ENCODE measurements at places on chromosomes 7 and 10. TPM values are rescaled to one million over a fixed set of nuclear protein-coding genes. Genes with fewer than 3 reads are reported as not detected.

UCMA gene
- total RNA-seq, result not detected

DNA sequence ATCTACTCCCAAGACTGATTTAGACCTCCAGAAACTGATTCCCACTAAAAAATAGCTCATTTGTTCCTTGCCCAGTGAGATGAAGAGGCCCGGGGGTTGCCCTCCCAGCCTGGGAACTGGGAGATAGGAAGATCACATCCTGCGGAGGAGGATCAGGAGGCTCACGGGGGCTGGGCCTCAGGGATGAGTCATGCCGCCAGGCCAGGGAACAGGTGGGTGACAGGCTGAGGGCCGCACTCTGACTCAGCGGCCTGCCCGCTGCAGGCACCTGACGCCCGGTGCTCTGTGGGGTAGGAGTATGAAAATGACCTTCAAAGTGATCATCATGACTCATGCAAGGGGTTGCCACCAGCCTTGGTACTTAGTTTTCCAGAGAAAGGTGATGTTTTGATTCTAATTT is 104.5 kb upstream of the ZPBP start:
- DNase-seq, result no peak

PLXDC2 gene
- 107 TPM for total RNA-seq

GRCh38 chr7:39827571-39827970 is 122.5 kb upstream of the CDK13 start:
- DNase-seq, result no peak

DNA sequence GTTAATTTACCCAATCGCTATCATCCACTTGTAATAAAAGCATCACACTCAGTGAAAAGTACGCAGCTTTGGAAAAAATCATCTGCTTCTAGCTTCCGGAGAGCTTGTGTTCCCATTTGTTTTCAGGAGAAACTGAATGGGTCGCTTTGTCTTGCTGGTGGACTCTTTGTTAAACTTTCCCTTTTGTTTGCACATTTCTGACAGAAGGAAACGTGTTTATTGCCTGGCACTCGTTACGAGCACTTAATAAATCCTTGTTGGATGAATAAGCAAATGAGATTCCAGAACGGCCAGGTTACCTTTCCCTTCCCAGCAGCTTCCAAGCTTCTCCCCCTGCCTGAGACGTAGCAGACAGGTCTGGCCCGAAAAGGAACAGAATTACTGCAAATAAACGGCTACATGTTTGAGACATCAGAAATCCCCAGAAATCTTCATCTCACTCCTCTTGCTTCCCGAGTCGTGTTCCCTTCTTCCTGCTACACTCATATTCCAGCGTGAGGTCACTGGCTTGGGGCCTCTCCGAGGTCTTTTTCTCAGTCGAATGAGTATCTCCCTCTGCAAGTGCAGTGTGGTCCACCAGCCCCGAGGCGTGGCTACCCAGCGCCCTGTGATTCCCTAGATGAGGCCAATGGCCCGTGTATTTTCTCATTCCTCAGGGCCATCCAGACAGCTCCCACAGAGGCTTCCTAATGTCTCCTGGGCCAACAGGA is 167.2 kb downstream of the FRMD4A start:
- DNase-seq, result no peak

FFAR4 gene
- total RNA-seq, result 2.1 TPM

DNA sequence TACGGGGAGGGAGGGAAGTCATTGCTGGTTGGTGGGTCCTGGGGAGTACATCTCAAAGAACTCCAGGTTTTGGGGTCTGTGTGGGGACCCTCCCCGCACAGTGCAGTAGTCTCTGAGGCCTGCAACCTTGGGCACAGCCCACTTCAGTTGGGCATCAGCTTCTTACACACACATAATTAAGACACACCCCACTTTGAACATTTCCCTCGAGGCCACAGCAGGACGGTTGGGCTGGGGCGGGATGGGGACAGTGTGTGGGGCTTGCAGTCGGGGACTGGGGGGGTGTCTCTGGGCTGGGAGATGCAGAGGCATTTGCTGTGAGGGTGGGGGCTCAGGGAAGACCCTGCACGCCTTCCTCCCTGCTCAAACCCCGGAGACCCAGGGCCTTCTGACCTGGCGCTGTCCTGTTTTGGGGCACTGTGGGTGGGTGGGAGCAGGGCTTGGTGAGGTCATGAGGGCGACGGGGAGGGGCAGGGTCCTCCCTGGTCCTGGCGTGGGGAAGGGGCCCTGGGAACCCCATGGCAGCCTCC is 1.3 kb downstream of the LFNG start:
- DNase-seq, result no peak

- DNase-seq, result no peak
These were observed 85.1 kb downstream of the SUGCT start for GRCh38 chr7:40219917-40220316.

GRCh38 chr10:131743190-131744151 is 157.3 kb upstream of the PPP2R2D start:
- DNase-seq, result no peak

GIMAP5 gene
- total RNA-seq, result 37.8 TPM

AP3M1 gene
- 37.5 TPM for total RNA-seq

- no peak for DNase-seq
These were observed 10.2 kb downstream of the HIPK2 start for GRCh38 chr7:139767561-139767982.

HOXA9 gene
- 1.4 TPM for total RNA-seq

CALML5 gene
- total RNA-seq, result not detected

DNA sequence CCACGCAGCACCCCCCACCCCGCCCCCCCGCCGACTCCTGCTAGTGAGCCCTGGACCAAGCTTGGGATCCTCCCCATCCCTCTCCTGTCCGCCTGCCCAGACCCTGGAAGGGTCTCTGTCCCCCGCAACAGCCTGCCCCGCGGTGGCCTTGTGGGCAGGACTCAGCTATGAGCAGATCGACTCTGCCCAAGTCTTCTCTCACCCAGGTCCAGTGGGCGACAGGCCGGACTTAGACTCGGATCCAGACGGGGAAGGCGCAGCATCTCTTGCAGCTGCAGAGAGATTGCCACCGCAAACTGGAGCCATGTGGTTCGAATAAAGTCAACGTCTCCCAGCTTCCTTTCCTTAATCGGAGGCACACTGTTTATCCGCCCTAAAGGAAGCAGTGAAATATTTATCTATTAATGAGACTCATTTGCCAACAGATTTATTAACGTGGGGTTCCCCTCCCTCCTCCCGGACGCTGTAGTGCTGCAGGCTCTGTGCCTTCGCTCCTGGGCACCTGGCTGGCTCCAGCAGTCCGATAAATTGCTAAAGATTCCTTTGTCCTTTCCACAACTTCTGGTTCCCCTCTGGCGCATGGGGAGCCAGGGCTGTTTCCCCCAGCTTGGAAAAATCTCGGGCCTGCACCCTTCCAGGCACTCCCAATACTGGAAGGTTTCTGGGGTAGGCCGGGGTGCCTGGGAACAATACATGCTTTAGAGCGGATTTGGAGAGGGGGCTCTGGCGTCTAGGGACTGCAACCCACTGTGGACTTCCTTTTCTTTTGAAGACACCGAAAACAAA is 634 bp upstream of the HOXA7 start:
- peak; percentile 31 for DNase-seq

DNA sequence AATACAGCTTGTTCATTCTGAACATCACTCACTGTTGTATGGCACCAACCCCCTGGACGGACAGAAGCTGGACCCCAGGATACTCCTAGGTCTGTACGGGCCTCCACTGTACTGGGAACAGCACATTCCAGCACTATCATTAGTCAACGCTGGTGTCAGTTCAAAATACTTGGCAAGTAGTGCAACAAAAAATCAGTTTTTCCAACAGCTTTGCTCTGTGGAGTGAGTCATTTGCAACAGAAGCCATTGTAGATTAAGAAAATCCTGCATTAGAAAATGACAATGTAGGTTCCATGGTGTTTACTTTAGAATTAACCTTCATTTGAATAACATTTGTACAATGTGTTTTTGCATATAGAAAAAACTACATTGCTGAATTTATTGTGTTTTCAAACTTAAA is 266.6 kb downstream of the HDAC9 start:
- no peak for DNase-seq

DNA sequence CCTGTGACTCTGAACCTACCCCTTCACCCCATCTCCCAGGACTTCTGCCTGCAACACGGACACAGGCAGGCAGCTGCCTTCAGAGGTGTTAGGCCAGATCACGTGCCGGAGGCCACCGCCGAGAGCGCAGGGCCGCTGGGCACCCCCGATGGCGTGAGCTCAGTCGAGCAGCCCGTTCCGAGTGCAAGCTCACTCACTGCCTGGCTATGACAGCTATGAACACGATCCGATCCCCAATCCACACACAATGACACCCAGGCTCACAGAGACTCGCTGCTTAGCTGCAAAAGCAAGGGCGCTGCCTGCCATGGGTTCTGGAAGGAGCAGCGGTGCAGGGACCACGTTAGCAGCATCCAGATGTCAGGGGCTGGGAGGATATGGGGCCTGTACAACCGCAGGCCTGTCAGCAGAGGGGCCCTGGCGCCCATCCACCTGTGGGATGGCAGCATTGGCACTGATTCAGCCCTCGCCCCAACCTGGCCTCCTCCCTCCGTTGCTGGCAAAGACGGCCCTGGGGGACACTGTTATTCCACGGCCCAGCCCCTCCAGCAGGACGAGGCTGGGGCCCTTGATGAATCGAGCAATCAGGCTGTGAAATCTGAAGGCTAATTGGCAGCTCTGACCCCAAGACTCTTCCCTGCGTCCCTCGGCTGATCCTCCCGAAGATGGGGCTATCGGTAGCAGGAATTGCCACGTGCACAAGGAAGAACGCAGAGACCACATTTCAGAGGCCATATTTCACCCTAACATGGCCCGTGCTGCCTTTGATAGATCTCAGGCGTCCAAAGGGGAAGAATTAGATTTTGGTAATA is 230.1 kb downstream of the ELFN1 start:
- DNase-seq, result no peak

SEMA3C gene
- total RNA-seq, result 63.1 TPM

DNA sequence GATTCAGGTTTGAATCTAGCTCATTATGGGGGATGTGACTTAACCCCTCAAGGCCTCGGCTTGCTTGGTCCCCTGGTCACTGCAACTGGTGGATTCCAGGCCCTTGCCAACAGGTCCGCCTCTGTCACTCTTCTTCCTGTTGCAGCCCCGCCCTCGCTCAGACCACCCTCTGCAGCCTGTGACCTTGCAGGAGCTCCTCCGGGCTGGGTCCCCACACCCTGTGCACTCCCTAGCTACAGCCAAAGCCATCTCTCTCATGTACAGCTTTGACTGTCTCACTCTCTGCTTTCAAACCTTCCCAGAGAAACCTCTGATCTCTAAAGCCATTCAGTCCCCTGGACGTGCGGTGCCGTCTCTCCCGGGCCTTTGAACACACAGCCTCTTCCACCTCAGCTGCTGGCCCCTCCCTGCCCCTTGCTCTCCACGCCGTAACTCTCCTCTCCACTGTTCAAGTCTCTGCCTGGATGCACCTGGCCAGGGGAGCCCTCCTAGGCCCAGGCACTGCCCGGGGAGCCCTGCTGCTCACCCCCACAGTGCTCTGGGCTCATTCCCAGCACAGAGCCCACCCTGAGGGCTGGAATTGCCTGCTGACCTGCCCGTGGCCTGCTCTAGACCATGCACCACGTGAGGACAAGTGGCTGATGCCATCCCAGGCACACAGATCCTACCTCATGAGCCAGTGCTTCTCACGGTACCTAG is 485.8 kb upstream of the FOXK1 start:
- no peak for DNase-seq

DNA sequence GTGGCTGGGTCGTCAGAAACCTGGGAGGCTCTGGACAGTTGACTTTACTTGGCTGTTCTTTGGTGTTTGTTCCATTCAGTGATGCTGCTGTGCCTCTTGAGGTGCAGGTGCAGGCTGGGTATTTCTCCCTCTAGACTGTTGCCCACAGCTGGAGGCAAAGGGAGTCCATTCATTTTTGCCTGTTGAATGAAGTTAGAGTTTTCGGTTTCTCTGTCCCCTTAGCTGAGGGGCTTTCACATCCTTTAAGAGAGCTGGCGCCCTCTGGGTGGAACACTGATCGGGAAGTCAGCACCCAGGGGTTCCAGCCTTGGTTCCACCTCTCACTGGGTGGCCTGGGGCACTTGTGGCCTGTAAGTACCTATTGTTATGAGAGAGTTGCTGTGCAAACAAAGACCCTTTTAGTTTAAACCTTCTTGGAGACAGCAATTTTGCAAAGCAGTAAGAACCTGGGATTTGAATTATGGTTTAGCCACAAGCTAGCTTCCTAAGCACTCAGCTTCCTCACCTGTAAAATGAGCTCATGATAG is 67.2 kb downstream of the GRK5 start:
- DNase-seq, result no peak

- DNase-seq, result no peak
These were observed 1.4 kb upstream of the PODXL start for GRCh38 chr7:131557652-131558385.

- no peak for DNase-seq
These were observed 21.0 kb downstream of the ELFN1 start for GRCh38 chr7:1691096-1691495.

GRCh38 chr7:87028636-87029035 is 30.8 kb downstream of the ELAPOR2 start:
- no peak for DNase-seq

- no peak for DNase-seq
These were observed 67.8 kb downstream of the ABCC2 start for GRCh38 chr10:99850021-99850766.

TRUB1 gene
- 11.8 TPM for total RNA-seq

DNA sequence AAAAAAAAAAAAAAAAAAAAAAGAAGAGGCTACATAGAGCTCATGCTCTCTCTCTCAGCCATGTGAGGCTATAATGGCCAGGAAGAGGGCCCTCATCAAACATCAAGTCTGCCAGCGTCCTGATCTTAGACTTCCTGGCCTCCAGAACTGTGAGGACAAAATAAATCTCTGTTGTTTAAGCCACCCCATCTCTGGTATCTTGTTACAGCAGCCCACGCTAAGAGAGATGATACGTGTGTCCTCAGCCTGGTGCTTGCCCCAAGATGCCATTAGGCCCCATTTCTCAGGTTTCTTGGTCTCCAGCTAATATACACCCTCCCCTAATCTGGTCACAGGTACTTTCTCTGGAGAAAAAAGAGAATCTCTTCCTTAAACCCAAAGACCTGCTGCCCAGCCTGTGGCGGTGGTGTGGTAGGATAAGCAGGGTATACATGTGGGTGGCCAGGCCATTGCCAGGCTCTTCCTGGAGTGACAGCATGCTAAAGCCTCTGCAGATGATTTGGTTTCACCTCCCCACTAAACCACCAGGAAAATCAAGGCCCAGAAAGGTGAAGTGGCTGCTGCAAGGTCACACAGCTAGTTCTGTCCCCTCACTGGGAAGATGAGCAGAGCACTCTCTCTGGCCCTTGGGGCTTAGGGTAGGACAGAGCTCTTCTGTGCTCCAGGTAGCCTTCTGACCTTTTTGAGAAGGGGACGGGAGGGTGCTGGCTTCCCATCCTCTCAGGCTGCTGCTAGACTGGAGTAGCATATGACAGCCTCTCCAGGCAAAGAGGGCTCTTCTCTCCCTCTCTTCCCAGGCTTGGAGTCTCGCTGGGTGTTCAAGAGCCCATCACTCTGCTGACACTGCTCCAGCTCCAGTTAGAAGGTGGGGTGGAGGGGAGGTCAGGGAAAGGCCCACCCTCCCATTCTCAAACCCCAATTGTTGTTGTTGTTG is 5.2 kb downstream of the SPOCK2 start:
- no peak for DNase-seq

- no peak for DNase-seq
These were observed 12.2 kb downstream of the TRPV6 start for GRCh38 chr7:142873281-142873784.
